ENCODE measurements at places on chromosomes 5 and 9.

GRCh38 chr9:84146893-84147710 lies 166.5 kb downstream of the RMI1 start:
- DNase-seq = no peak

- DNase-seq = no peak
These were observed 647 bp upstream of the MEGF9 start for GRCh38 chr9:120714846-120715388.

DNA sequence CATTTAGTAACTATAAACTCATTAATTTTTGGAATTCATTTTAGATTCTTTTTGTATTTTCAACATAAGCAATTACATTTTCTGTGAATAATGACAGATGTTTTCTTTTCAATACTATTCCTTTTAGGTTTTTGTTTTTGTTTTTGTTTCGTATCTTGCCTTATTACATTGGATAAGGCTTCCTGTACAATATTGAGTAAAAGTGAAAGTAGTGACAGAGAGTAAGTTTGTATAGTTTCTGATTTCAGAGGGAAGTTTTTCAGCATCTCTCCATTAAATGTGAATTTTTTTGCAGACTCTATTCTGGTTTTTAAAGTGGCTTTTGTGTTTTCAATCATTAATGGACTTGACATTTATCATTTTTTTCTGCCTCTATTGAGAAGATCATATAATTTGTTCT lies 12.8 kb upstream of the CAMK4 start:
- DNase-seq = no peak

- DNase-seq = no peak
These were observed 2068.7 kb downstream of the MAT2B start for GRCh38 chr5:165574100-165574499.

- no peak for DNase-seq
These were observed 312.4 kb downstream of the DOCK8 start for GRCh38 chr9:526904-527591.

GRCh38 chr9:121171236-121171635 lies 30.4 kb downstream of the RAB14 start:
- no peak for DNase-seq

DNA sequence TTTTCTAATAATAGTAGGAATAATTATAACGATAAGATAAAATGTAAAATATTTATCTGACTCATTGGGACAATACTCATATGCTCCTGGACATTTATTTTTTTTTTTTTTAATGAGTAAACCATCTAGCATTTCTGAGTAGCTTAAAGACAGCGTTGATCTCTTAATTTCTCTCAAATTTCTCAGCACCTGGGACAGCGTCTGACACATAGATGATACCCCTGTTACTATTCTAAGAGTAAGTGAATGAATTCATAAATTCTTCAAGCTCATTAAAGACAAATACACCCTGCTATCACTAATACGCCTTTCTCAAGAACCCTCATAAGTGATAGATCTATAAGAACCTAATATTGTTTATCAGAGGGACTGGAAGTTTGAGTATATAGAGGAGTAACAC lies 12.0 kb upstream of the HTR4 start:
- DNase-seq = no peak

- DNase-seq = no peak
These were observed 32.2 kb upstream of the CDH18 start for GRCh38 chr5:20020247-20020646.

DNA sequence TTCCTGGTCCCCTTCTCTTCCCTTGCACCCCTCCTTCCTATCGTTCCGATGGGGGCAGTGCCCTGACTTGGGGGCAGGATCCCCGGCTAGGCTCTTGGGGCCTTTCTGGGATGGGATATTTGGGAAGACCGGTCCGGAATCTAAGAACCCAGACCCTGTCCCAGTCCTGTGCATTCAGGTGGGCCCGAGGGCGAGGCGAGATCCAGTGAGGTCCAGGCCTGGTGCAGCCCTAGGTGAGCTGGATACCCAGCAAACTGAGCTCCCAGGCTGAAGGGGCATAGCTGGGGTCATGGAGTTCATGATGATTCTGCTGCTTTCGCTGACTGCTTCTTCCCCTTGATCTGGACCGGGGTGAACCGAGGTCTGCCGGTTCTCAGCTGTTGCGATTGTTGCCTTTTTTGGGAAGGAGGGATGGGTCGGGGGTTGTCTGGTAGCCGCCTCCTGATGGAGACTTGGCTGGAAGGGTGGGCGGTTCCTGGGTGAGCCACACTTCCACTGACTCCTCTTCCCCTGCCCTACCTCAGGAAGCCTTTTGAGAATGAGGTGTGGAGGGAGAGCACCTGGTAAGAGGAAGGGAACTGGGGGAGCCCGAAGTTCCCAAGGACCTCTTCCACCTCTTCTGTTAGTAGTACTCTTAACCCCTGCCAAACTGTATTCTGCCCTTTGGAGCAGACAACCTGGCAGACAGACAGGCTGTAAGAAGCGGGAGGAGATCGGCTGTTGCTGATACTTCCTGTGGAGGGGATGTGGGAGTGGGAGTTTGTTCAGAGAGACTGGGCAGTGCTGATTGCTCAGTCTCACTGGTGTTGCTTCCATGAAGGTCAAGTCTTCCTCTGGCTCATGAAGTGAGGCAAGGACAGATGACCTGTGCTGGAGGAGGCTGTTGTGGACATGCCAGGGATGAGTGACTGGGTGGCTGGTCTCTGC lies 1.0 kb downstream of the LRRC8A start:
- DNase-seq = no peak

GRCh38 chr9:129617167-129617566 lies 3.7 kb downstream of the C9orf50 start:
- DNase-seq = no peak

- no peak for DNase-seq
These were observed 7.8 kb upstream of the SLC6A19 start for GRCh38 chr5:1193591-1193985.

- peak; percentile 41 for DNase-seq
These were observed 482 bp downstream of the TESK1 start for GRCh38 chr9:35605351-35606137.

DNA sequence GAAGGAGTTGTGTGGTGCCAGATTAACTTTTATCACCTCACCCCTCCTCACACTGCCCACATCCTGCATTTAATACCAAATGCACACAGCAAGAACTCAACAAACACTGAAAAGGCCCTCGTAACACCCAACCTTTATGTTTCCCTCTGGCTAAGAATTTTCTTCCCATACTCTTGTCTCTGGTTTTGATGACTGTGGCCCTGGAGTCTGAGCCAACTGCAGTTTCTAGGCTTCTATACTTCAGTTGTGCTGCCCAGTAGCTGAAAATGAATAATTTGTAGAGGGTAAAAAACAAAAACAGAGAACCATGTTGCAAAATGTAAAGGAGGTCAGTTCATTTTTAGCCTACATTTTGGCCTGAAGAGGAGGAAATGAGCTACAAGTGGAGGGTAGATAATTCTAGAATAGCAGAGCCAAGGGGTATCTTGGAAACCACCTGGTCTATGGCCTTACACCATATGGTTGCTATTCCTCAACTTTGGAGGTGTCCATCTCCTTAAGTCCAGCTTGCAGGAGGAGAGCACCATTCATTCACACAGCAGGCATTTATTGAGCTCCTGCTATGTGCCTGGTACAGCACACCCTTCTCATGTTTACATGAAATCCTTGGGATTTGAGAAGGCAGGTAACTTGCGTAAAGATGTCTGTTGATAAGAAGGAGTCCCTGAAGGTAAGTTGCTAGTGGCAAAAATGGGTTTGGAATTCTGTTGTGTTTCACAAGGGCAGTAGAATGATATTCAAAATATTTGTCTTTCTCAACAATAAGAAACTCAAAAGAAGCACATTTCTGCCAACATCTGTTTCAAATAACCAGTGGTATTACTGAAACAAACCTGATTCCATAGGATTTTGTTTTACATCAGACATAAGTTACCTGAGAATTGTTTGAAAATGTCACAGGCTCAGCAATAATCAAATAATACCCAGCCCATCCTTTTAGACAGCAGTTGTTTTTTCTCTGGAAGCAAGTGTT lies 83.8 kb upstream of the TNFAIP8 start:
- DNase-seq = no peak

Measured in CD4-positive, alpha-beta memory T cell (primary cell).